Lung microvascular endothelial cell (primary cell): ENCODE measurements at places on chromosomes 2 and 18.
A peak's percentile ranks its signal among the peaks of the same experiment; 100 is the strongest.

- DNase-seq = no peak
Measured at GRCh38 chr2:143875295-143876233, 644.4 kb downstream of the ZEB2 start.

DNA sequence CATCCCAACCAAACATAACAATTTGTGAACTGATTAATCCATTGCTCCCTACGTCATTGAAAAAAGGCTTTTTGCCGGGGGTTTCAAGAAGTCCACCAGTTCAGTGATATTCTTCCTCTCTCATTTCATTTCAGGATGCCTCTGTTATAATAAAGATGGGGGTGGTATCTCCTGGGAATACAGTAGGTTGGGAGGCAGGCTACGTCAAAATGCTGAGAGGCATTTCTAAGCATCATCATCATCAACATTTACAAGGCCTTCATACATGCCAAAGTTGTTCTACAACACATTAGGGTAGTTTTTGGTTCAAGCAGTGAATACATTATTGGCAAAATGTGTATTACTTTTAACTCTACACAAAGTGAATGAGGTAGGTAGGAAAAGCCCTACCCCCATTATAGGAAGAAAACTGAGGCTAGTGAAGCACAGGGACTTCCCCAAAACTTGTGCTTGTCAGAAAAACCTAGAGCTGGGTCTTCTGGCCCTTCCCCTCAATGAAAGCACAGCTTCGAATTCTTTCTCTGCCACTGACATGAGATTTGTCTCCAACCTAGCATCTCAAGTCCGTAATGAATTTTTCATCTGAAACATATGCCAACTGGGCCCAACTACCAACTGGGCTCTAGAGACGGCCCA lies 11.3 kb downstream of the OSR1 start:
- DNase-seq = no peak

DNA sequence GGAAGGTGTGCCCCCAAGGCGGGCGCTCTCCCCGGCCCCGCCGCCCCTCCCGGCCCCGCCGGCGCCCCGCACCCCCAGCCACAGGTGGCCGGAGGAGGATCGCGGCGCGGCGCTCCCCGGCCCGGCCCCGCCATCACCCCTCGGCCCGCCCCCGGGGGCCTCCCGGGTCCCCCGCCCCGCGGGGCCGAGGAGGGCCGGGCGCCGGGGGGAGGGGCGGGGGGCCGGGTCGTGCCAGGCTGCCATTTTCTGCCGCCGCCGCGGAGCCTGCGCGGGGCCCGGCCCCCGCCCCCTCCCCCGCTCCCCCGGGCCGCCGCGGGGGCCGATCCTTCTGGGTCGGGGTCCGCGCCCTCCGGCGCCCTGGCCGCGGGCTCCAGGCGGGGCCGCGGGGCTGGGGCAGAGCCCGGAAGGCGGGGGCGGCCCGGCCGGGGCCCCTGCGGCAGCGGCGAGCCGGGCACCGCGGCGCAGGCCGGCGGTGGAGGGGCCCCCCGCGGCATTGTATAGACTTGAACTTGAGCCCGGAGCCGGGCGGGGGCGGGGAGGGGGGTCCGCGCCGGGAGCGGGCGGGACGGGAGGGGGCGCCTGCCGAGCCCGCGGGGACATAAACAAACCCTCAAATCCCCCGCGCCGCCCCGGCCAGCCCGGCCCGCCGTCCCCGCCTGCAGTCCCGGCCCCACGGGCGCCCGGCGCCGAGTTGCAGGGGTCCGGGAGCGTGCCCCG lies 556 bp downstream of the DNMT3A start:
- no peak for DNase-seq

DNA sequence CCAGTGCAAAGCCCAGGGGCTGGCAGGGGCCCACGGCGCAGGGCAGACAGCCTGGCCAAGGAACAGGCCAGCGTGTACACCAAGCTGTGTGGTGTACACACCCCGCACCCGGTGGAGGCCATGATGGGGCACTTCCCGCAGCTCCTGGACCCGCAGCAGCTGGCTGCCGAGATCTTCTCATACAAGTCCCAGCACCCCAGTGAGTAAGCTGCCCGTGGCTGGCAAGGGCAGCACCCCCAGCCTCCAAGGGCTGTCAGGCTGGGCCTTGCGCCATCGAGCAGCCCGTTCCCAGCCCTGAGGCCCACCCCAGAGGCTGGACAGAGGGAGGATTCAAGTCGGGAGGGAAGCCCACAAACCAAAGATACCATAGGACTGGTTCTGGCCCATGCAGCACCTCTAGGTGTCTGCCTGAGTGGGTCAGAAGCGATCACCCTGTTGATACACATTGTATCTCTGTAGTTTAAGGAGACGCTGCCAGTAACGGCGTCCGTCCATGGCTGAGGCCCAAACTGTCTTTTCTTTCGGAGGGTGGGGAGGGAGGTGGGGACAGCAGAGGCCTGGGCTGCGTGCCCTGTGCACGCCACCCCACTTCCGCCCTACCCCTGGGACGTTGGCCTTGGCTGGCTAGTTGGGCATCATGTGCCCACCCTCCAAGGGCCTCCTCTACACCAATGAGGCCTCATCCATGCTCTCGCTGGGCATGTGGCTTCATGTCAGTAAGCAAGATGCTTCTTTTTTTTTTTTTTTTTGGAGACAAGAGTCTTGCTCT lies 16.8 kb upstream of the MTERF4 start:
- no peak for DNase-seq

- DNase-seq = no peak
Measured at GRCh38 chr2:68280796-68281195, 28.5 kb upstream of the PPP3R1 start.

DNA sequence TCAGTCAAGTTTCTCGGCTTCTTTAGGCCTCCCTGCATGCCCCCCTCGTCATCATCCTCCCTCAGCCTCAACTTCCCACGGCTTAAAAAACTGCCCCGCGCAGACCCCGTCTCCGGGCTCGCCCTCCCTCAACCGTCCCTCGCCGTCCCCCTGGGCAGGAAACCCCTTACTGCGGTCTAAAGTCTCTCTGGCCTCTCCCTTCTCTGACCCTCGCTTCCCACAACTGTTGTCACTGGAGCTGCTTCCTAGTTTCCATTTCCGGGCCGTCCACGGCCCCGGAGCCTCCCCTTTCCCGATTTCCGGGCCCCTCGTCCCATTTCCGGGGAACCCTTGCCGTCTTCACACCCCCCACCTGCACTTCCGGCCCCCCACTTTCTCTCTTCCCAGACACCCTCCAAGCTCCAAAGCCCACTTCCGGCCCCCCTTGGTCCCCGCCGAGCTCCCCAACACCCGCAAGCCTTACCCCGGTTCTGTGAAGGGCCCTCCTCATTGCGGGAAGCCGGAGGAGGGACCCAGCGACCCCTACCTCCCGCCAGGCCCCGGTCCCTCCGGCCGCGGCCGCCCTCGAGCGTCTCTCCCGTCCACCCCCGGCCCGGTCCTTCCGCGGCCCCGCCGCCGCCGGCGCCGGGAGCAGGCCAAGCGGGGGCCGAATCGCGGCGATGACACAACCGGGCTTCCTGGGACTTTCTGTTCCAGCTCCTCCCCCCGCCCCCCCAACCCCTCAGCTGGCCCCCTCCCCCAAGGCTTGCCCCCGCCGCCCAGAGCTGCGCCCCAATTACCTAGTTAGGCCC lies 513 bp downstream of the TRIP12 start:
- peak; percentile 42 for DNase-seq
